ENCODE measurements at places on chromosomes 6 and 20.

- ATAC-seq = no peak
These were observed 486.5 kb downstream of the RFPL4B start for GRCh38 chr6:112833581-112834131.

DNA sequence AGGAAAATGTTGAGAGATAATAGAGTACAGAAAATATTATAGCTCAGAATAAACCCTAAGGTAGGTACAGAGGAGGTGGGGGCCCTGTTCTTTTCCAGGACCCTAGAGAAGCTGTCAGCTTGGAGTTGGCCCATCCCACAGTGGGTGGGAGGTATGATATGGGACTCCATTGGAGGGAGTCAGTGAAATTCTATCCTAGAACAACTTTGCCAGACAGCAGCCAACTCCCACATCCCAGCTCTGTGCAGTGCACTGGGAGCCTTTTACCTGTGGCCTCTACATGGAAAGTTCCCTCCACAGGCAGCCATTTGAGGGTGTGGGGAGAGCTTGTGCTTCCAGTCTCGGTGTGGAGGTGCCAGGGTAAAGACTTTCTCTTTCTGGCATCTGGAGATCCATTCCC, 36.8 kb upstream of the CLIC5 start:
- no peak for ATAC-seq

- no peak for ATAC-seq
These were observed 254.1 kb downstream of the PRL start for GRCh38 chr6:22042706-22043105.

GRCh38 chr6:159981403-159982245, 12.7 kb downstream of the IGF2R start:
- peak; percentile 39 for ATAC-seq

GRCh38 chr20:46089417-46090388, at the start of gene NCOA5:
Gene NCOA5 (minus strand): TSS chr20:46089962. CDS start chr20:46079424, 10,538 bp downstream.
- ATAC-seq = peak; percentile 87

GRCh38 chr20:33883164-33883563, 72.0 kb downstream of the CHMP4B start:
- peak; percentile 48 for ATAC-seq

GRCh38 chr6:139029470-139030227, 1.1 kb downstream of the ABRACL start:
- no peak for ATAC-seq

DNA sequence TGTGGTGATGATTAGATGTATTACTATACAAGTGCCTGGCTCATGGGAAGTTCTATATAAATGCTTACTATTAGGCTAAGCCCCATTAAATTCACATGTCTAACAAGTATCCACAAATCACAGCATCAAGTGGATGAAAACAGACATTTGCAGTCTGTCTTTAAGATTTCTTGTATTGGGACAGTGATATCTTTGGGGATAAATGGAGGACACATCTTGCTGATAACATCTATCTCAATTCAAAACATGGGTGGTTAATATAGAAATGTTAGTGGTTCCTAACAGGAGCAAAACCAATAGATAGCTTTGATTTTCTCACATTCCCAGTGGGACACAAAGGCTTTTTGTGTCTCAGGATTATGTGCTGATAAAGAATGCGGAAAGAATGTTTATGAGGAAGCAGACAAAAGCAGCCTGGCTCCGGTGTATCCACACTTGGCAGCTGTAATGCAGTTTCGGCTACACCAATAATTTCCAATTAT, 29.3 kb downstream of the PTPRK start:
- ATAC-seq = no peak

- ATAC-seq = no peak
These were observed 11.0 kb downstream of the SLC29A1 start for GRCh38 chr6:44234101-44235025.

DNA sequence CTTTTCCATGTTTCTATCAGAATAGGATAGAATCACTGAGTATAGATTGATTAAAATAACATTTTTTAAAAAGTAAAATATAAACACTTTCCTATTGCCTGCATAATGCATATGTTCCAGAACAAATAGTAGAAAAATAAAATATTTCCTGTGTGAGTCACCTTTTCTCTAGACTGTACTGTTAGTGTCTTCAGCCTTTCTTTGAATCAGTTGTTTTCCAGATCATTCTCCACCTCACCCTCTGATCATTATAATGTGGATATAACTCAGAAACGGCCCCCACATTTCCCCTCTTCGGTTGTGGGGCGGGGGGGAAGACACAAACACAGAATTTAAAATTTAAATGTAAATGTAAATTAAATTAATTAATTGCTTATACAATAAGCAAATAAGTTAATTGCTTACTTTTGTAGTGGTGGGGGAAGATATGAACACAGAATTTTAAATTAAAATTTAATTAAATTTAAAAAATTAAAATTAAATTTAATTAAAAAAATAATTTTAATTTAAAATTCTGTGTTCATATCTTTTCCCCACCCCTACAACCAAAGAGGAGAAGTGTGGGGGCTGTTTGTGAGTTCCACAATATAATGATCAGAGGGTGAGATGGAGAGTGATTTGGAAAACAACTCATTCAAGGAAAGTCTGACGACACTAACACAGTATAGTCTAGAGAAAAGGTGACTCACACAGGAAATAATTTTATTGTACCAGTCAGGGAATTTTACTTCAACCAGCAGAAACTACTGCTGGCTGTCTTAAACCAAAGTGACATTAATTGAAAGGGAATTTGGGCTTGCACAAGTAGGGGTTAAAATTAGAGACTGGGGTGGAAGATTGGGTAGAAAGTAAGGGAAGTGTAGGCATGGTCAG, 37.1 kb upstream of the PROKR2 start:
- peak; percentile 5 for ATAC-seq

- no peak for ATAC-seq
These were observed 16.3 kb downstream of the BMP2 start for GRCh38 chr20:6783752-6784151.

DNA sequence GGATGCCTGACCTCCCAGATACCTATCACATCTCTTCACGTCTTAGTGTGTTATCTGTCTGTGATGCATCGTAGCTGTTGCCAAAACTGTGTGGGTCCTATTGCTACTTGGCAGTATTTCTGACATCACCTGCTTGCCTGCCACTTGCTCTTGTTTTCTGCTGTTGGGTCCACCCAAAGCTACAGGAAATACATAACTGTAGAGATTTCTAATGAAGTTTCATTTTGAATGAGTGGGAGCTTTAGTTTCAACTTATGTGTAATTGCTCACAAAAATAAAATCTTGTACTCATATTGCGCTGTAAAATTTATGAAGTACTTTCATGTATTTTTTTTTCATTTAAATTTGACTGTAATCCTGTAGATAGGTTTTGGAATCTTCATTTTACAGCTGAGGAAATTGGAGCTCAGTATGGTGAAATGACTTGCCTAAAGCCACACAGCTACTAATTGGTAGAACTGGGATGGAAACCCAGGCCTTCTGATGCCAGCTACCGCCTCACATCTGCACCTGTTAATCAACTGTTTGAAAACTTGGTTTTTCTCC, 113.6 kb upstream of the MAN1A1 start:
- ATAC-seq = peak; percentile 82

DNA sequence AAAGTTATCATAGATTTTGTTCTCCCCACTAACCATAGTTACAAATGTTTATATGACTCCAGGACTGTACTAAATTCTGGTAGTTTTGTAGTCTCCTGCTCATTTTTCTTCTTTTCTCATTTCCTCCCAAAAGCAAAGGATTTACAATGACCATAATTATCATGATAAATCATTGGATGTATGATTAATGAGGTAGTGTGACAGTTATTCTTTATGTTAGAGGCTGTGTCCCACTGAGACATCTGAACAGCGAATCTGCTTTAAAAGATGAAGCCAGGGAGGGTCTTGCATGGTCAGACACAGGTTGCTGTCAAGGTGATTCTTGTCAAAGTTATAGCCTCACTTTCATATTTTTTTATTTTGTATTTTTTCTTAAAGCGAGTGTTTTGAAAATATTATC, 285.2 kb upstream of the STXBP5 start:
- ATAC-seq = no peak

DNA sequence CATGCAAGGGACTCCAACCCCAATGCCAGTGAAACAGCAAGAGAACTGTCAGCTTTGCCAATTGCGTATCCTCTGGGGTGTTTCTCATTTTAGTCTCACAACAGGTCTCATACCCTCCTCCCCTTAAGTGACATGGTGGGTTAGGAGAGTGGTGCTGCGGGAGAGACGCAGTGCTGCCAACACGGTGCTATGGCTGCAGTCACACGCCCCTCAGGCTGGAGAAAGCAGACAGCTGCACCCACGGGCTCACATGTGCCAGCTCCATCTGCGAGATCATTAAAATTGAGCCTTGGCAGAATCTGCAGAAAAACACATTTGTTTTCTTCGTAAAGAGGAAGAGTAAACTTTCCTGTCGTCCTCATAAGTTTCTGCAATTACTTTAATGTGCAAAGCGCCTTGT, 114.7 kb downstream of the ANKRD60 start:
- ATAC-seq = no peak

DNA sequence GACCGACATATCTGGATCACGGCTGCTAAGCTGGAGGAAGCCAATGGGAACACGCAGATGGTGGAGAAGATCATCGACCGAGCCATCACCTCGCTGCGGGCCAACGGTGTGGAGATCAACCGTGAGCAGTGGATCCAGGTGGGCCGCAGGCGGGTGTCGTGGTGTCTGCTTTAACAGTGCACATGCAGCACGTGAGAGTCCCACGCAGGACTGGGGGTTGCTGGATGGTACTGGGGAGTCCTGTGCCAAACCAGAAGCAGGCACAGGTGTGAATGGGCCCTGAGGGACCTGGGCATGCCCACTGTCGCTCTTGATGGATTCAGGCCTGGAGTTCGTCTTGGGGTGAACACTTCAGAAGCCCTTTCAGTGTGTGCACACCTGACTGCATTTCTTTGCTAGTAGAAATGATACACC, 24.6 kb upstream of the C20orf204 start:
- peak; percentile 20 for ATAC-seq

DNA sequence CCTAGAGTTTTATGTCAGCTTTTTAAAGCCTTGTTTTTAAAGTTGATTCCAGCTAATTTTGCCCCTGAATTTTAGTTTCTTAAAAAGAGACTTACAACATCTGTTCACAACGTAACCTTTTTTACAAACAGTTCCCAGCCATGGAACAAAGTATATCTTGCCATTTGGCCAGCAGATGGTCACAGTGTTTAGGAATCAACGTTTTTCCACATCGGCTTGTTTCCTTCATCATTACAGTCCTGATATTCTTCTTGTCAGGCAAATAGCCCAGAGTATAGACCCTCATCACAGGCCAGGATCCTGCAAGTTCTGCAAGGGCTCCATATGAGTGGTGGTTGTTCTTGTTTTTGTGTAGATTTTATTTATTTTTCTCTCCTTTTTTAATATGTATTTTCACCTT, 341.7 kb upstream of the HTR1E start:
- no peak for ATAC-seq

- ATAC-seq = no peak
These were observed 12.4 kb downstream of the MTHFD1L start for GRCh38 chr6:150877928-150878327.

GRCh38 chr6:56963043-56963442, 8.1 kb downstream of the BEND6 start:
- no peak for ATAC-seq

- no peak for ATAC-seq
These were observed 92.8 kb upstream of the MLN start for GRCh38 chr6:33896391-33897188.

DNA sequence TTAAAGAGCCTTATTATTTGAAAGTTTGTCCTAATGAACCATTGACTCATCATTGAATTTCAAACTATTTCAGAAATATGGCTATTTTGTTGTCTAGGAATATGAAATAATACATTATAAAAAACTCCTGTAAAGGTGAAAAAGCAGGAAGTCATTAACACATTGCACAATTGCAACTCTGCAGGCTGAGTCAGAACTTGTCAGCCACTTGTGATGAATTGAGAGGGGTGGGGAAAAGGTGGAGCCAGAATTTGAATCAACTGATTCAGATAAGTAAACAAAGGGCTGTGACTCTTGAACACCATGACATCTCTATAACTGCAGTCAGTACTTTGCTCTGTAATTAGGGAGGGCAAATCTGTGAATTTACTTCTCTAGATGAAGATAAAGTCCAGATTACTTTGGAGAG, 6.0 kb downstream of the C6orf141 start:
- no peak for ATAC-seq

GRCh38 chr6:107652526-107653182, 162.7 kb downstream of the SOBP start:
- no peak for ATAC-seq

Data from activated CD4-positive, CD25-positive, alpha-beta regulatory T cell treated with anti-CD3 and anti-CD28 coated beads, Interleukin-2, amount 50 U/mL, for 24 hours (primary cell).